ENCODE measurements at places on chromosomes 4 and X.

GRCh38 chr4:1472148-1472797, 66.0 kb upstream of the NKX1-1 start:
- DNase-seq, result no peak

DNA sequence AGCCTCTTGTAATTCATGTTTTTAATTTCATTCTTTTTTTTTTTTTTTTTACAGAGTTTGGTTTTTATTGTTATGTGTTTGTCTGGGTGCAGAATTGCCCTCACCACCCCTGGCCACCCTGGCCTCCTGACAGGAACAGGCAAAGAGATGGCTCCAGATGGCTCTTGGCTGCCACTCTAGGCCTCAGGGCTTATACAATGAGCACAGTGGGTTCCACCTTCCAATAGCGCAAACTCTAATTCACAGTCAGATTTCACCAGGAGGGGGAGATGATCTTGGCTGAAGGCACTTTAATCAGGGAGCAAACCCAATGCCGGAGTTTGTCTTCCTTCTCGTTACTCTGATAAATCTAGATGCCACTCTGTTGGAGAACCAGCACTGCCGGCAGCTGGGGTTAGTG, 24.8 kb downstream of the CPE start:
- no peak for DNase-seq

GRCh38 chr4:25377572-25378436, 741 bp downstream of the ANAPC4 start:
- DNase-seq, result peak; percentile 8

- no peak for DNase-seq
These were observed 7.4 kb downstream of the DCAF8L2 start for GRCh38 chrX:27597508-27597907.

GRCh38 chrX:8721536-8721935, 10.4 kb downstream of the ANOS1 start:
- DNase-seq, result no peak

DNA sequence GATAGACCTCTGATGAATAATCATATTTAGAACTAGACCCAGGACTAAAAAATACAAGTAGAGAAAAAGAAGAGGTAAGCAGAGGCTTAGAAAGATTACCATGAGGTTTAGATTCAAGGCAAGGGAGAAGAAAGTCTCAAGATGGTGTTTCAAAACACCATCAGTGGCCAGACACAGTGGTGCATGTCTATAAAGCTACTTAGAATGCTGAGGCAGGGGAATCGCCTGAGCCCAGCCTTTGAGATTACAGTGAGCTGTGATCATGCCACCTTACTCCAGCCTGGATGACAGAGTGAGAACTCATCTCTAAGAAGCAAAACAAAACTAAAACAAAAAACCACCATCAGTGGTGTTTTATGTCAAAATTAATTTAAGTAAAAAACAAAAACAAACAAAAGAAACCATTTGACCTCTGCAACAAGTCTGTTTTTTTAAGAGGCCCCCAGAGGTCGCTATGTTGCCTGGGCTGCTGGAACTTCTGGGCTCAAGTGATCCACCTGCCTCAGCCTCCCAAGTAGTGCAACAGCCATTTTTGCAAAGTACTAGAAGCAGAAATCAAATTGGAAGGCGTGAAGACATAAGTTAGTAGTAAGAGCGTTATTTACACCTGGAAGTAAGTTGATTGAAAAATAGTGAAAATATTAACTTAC, 784.3 kb downstream of the ADGRL3 start:
- DNase-seq, result no peak

GRCh38 chr4:73706811-73707210, 33.6 kb upstream of the CXCL8 start:
- no peak for DNase-seq

GRCh38 chr4:81421346-81422218, 50.1 kb downstream of the RASGEF1B start:
- peak; percentile 17 for DNase-seq

- DNase-seq, result no peak
These were observed 129.0 kb downstream of the DCTD start for GRCh38 chr4:182788201-182788600.

DNA sequence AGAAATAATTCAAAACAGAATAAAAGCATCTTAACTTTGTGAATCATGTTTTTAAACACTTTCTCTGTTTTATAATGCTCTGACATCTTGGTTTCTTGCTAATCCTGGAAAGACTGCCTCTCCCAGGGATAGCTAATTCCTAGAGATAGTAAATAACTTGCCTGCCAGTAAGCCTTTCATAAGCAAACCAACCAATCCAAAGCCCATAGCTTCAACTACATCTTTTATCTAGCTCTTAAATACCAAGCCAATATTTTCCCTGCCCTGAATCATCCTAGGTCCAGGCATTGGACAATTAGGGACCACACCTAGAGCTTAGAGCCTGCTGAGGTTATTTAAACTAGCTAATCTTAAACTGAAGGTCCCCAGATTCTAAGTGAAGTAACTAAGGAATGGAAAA, 223.7 kb upstream of the DIPK2B start:
- DNase-seq, result no peak

GRCh38 chr4:10205223-10205622, 88.6 kb upstream of the WDR1 start:
- DNase-seq, result no peak

DNA sequence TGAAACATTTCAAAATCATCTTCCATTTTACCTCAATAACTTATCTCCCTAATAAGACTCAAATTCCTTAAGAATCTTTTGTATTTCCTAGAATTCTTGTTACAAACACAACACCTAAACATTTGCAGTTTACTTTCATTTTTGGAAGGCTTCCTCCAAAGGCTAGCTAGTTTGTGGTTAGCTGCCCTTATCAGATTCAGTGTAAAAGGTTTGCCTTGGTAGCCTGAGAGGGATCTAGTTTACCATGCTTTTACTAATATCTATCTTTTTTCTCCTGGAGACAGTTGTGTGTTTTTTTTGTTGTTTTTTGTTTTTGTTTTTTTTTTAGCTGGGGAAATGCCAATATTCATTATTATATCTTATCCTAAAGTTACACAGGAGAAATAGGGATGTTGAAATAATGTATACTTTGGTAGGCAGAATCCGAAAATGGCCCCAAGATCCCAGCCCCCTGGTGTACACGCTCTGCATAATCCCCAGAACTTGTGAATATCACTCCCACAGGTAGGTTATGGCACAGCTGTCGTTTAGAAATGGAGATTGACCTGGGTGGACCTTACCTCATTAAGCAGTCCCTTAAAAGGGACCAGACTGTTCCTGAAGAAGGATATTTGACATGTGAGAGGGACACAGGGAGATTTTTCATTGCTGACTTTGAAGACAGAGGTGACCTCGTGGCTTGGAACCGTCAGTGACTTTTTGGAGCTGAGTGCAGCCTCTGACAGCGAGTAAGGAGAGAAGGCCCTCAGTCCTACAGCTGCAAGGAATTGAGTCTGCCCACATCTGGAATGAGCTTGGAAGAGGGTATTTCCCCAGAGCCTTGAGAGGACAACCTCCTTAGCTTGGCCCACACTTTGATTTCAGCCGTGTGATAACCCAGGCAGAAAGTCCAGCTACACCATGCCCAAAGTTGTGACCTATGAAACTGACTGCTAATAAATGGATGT, 33.4 kb downstream of the SEPTIN11 start:
- DNase-seq, result peak; percentile 48

Data from CD4-positive, alpha-beta T cell treated with Interferon alpha-2 for 1 hour (primary cell).